ENCODE measurements at places on chromosomes 6 and 20.

GRCh38 chr6:13488015-13488895 lies 855 bp upstream of the GFOD1 start:
- peak; percentile 58 for DNase-seq

DNA sequence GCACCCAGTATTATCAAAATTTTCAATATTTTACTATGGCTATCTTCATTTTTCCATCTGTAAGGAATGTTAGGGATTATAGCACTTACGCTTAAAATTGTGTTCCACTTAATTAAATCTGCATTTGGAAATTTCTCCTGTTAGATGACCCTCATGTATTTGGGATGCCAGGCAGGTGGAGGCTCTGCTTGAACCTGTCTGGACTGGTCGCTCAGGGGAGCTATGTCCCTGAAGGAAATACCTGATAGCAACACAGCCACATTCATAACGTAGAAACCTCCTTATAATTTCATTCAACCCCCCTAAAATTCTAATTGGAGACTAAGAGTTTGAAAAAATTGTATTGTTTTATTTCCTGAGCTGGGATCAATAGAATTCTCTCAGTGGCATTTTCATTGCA lies 636.0 kb upstream of the MMS22L start:
- DNase-seq: no peak

GRCh38 chr20:2748551-2749342 lies 51.7 kb downstream of the CPXM1 start:
- DNase-seq: no peak

GRCh38 chr6:143823548-143823947 lies 19.6 kb upstream of the LTV1 start:
- DNase-seq: no peak

- no peak for DNase-seq
Observed at GRCh38 chr20:43977252-43977651, 62.6 kb downstream of the TOX2 start.

DNA sequence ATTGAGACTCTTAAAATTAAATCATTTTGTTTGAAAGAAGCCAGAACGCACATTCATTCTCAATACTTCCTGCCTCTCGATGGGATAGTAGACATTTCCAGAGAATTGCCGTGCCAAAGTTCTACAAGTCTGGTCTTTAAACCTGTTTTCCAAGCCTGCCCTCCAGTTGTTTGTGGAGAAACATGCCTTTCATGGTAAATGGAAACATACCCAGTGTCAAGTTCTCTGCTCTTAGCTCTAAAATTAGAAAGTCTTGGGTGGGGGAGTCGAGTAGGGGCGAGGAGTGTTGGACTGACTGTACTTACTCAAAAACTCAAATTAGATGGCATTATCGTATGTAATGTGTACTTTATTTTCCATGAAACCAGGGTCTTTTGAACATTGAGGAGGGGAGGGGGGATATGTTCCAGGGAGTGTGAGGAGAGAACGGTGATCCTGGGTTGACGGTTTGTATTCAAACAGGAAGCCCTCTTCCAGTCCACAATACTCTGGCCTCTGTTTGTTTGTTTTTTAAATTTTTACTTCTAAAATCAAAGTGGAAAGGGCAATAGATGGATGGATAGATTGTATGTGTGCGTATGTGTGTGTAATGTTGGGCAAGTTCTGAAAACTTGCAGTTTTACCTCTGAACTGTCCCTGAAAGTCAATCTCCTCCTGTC lies 106.8 kb upstream of the ARMC2 start:
- DNase-seq: no peak

GRCh38 chr20:63735859-63736718 lies at the start of gene LIME1:
Gene LIME1, plus strand, starts transcription at chr20:63736664. Its CDS starts 886 bp downstream, at chr20:63737550.
- peak; percentile 70 for DNase-seq

GRCh38 chr6:75076009-75076408 lies 129.8 kb downstream of the COL12A1 start:
- no peak for DNase-seq

DNA sequence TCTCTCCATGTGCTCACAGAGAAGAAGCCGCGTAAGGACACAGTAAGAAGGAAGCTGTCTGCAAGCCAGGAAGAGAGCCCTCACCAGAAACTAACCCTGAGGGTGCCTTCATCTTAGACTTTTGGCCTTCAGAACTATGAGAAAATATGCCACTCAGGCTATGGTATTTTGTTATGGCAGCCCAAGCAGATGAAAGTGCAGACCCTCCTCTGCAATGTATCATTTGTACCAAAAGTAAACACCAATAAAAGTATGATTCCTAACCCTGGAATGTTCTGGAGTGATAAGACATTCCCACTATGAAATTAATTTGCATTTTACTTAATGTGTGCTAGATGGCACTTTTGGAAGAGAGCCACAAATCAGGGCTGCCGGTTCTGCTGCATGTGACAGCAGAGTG lies 594.3 kb downstream of the UTRN start:
- no peak for DNase-seq

DNA sequence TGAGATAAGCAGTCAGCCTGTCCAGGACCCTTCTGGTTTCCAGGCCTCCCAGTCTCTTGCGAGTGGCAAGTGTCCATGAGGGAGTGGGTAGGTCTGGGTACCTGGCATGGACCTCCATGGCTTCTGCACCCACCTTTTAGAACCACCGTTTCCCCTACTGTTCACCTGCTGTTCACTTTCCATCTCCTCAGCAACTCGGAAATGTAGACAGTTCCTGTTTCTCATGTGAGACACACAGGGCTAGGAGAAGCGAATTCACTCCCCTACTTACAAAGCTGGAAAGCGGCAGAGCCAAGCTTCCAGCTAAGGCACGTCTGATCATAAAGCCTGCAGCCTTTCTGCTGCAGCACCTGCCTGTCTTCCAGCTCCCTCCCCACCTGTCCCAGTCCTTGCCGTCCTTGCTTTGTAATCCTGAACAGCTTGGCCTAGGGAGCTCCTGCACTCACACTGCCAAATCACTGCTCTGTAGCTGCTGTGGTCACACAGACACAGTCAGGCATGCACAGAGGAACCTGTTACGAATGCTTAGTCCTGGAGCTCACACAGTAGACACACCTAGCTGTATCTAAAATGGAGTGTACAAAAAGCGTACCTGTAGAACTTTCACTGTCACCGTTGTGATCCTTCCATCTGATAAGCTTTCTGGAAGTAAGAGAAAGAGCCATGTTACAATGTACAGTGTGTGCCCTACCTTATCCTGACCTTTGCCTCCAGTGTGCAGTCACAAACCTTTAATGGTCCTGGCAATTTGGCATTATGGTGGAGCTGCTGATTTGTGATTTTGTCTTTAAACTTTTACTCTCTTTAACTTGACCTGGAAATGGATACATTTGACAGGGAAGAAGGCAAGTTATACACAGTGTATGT lies 294.1 kb downstream of the NRN1 start:
- no peak for DNase-seq

GRCh38 chr6:168121303-168121665 lies 42.3 kb upstream of the FRMD1 start:
- no peak for DNase-seq

DNA sequence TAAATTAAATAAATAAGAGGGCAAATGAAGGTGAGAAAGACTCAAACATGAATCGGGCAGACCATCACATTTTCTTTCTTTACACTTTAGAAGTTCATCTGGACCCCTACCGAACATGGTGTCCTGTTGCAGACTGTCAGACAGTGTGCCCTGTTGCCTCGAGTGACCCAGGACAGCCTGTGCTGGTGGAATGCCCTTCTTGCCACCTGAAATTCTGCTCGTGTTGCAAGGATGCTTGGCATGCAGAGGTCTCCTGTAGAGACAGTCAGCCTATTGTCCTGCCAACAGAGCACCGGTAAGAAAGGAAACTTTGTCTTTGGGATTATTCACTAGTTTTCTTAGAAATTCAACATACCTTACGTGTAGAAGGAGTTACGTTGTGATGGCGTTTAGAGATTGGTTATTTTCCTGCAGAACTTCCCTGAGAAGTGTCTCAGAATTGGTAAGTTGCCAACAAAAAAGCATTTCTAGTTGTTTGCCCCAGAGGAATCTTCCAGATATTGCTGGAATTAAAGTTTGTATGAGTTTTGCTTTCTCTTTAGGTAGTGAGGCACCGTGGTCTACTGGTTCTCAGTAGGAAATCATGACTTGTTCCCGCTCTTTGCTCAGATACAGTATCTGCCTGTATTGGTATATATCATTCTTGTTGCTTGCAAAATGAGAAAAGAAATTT lies 70.1 kb downstream of the RNF144B start:
- no peak for DNase-seq

DNA sequence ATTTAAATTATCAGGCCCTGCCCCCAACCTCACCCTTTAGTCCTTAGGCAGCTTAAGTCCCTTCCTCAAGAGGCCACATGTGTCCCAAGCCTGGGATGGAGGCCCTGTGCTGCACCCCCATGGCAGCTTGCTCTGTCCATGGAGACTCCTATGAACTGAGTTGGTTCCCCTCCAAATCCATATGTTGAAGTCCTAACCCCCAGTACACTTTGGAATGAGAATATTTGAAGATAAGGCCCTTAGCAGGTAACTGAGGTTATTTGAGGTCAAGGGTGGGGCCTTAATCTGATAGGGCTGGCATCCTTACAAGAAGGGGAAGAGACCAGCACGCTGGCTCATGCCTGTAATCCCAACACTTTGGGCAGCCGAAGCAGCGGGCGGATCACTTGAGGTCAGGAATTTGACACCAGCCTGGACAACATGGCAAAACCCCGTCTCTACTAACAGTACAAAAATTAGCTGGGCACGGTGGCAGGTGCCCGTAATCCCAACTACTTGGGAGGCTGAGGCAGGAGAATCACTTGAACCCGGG lies 6.7 kb upstream of the BEND3 start:
- DNase-seq: no peak

DNA sequence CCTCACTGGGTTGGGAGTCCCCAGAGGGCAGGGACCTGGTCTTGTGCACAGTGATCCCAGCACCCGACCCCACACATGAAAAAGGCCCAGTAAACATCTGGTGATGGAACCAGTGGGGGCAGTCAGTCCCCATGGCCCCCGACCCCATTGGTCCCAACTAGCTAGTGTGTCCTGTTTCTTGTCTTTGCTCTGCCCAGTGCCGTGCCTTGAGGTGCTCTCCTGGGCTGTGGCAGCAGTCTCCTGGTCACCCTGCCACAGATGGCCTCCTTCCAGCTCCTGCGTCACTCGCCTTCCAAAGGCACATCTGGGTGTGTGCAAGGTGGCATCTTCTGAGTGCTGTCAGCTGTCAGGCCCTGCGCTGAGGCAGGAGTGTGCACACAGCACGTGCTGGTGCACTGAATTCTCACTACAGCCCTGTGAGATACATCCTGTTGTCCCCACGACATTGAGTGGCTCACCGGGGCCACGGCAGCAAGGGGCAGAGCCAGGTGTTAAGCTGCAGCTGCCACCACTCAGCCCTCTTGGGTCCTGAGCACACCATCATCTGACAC lies 3.9 kb downstream of the NPEPL1 start:
- no peak for DNase-seq

GRCh38 chr6:86615299-86615698 lies 322.0 kb upstream of the HTR1E start:
- no peak for DNase-seq

GRCh38 chr20:63305393-63305792 lies 12.4 kb downstream of the COL20A1 start:
- DNase-seq: no peak

DNA sequence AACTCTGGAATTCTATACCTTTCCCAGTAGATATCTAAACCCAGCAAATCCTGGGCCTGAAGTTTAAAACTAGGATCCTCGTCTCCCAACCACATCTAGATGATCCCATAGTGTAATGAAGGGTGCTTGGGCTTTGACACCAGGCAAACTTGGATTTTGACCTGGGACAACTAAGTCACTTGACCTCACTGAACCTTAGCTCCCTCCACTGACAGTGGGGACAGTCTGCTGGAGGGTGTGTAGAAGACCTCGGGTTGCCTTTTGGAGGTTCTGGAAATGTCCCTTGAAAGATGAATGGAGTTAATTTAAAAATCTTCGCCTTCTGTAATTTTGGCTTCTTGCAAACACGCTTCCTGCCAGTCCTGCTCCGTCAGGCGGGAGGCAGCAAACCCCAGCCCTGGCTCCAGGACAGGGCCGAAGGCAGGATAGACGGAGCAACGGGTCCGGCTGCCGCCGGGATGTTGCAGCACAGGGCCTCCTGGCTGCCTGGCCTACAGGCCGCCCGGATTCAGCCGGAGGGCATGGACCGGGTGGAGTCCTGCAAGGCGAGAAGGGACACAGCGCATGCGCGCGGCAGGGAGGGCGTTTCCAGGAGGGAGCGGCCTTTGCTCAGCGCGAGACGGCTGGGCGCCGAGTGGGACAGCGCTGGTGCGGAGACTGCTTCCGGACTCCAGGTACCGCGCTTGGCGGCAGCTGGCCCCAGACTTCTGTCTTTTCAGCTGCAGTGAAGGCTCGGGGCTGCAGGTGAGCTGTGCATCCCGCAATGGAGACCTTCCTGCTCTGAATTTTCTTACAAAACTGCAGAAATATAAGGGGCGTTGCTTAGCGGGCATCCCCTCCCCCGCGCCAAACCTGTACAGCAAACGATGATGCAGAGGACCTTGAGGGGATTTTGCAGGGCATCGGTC lies at the start of gene TMEM14A:
Gene TMEM14A, plus strand, starts transcription at position 612 of the 908 bp plus-strand sequence. CDS start 5,990 bp downstream, outside the sequence.
- DNase-seq: peak; percentile 91

- no peak for DNase-seq
Observed at GRCh38 chr6:15252195-15252594, 6.3 kb downstream of the JARID2 start.

- no peak for DNase-seq
Observed at GRCh38 chr20:35347011-35347410, 54.8 kb upstream of the FAM83C start.

DNA sequence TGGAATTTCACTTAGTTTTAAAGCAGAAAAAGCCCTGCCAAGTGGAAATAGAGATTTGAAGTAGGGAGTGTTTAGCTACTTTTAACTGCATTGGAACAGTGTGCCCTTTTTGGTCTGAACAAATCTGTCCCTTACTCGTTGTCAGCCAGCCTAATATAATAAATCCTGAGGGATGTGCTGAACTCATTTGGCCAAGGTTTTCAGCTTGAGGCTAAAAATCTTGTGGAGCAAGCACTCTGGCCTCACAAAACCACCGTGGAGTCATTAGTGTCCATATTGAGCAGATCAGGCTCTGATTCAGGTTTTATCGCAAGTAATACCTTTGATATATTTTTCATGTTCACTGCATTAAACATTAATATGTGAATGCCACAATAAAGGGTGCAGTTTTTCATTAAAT lies 383.5 kb downstream of the FRK start:
- DNase-seq: no peak

DNA sequence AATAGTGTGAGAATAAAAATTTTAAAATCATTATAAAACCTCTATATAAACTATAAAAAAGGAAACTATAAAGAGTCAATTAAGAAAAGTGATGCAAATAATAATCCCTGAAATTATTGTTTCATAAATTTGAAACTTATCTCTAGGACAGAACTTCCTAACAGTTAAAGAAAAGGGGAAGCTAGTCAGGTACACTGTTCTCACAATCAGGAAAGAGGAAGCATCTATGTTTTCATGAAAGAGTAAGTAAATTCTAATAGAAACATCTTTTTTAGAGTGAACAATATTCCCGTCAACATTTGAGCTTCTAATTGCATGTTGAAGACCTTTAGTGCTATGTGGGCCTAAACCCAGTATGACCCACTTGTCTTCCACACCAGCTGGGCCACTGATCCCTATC lies 1.2 kb upstream of the ADGRF1 start:
- no peak for DNase-seq

GRCh38 chr6:158230967-158231550 lies 62.9 kb downstream of the GTF2H5 start:
- no peak for DNase-seq

- DNase-seq: no peak
Observed at GRCh38 chr6:157514659-157515496, 133.9 kb downstream of the ZDHHC14 start.

All from CD4-positive, alpha-beta T cell (primary cell).